ENCODE measurements at places on chromosomes 1 and 21.

DNA sequence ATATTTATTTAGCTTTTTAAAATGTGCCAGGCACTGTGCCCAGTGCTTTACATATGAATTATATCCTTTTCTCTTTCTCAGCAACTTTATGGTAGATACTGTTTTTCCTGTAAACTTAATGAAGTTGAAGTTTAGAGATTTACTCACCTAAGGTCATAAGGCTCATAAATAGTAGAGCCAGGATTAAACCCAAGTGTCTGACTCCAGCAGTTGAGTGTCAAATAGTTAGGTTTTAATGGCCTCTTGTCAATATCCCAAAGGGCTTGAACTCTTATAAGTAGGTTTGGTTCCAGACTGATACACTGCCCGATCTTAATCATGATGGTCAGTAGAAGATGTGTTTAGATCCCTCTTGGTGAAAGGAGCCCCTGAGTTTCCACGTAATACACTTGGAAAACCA, 37.8 kb downstream of the RABGAP1L start:
- DNase-seq = no peak

- no peak for DNase-seq
Observed at GRCh38 chr21:19553919-19554615, 1150.5 kb upstream of the TMPRSS15 start.

- DNase-seq = no peak
Observed at GRCh38 chr1:161089938-161090337, 580 bp upstream of the NECTIN4 start.

DNA sequence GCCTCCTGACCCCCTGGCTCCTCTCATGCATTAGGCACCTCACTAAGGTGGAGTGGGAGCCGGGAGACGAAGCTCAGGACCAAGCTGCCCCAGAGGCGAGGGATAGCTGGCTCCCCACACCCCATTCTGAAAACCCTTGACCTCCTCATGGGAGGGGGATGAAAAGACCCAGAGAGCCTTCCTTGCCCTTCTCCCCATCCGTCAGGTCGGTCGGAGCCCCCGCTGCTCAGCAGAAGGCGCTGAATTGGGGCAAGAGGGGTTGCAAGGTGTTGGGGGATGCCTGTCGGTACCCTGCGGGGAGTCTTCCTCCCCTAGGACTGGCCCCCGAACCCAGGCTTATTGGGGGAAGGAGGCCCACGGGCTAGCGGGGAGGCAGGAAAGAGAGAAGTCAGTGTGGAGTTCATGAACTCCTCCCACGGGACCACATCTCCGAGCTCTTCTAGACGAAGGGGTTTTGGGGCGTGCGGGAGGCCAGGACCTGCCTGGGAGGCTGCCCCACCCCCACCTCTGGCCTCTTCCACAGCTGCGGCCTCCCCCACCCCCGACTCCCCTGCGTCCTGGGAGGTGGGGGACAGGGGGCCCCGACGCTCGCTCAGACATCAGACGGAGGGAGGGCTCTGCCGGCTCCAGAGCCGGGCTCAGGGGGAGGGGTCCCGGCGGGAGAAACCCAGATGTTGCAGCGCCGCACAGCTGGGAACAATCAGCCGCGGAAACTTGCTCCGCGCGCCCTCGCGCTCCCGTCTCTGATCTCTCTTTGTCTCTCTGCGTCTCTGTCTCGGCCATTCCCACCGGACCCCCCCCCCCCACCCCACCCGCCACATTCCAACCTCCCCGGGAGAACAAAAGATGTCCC, 719 bp downstream of the MFAP2 start:
- DNase-seq = no peak

GRCh38 chr1:14298806-14299205, 299.7 kb upstream of the KAZN start:
- no peak for DNase-seq

DNA sequence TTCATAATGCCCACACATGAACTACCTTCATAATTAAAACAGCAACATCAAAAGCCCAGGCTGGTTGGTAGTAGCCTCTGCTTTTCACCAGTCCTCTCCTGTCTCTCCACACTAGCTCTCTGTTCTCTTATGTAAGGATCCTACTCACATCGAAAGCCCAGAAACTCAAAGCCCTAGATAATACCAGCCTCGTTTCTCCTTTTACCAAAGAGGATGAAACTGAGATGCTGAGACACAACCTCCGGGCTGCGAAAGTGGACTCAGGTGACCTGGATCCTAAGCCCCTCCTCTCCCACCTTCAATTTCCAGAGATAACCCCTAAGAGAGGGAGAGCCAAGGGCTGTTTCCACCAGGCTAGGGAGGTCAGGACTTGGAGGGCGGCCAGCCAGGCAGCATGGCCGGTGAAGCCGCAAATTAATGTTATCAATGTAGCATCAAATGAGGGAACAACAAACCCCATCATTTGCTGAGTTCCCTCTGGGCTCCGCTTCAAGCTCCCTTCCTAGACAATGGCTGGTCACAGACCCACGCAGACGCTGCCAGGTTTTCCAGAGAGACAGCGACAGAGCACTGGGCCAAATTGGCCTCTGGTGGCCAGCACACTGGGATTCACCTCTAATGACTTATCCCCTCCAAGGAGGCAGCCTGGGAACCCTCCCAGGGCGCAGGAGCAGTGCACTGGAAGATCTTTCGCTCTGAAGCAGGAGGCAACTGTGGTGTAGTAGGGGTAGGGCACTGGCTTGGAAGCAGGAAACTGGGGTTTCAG, 20.7 kb upstream of the STMN1 start:
- DNase-seq = no peak

DNA sequence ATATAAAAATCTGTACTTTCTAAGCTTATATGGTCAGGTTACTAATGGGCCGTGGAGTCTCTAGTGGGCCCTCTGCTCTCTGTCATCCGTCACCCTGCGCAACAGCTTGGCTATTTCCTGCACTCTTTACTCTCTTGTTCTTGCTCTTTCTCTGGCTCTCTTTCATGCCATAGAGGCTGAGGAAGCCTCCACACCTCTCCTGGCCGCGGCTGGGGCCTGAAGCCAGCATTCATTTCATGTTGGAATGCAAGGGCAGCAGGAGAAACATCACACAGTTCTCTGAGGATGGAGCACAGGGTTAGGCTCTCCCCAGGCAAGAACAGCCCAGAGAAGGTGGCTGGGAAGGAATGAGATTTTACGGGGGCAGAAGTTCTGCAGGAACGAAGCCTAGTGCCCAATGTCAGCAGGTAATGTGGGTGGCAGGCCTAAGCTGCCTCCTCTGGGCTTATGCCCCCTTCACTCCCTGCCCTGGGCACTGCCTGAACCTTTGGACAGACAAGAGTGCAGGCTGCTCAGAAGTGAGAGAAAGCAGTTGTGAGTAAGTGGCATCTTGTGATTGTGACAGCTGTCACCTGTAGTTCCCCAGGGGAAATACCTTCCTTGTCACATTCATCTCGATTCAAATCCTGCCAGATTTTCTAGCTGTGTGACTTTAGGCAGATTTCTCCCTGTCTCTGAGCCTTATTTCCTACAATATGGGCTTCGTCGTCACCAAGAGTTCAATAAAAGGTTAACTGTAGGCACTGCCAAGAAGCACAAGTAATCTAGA, 3.6 kb upstream of the FHAD1 start:
- DNase-seq = no peak

DNA sequence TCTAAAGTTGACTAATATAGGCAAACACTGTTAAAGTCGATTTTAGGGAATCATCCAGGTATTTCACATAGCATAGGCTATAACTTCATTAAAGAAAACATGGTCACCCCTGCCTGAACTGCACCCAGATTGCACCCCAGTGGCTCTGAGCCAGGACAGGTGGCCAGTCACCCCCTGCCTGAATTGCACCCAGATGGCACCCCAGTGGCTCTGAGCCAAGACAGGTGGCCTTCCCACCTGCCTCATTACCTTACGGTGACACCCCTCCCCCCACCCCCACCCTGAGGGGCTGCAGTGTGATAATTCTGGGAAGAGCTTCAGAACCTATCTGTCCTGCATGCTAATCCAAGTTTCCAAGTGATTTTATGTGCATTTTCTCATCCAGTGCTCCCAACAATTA, 78.9 kb downstream of the DSCAM start:
- DNase-seq = no peak

GRCh38 chr1:208068407-208068806, 157.5 kb upstream of the CD34 start:
- DNase-seq = no peak

DNA sequence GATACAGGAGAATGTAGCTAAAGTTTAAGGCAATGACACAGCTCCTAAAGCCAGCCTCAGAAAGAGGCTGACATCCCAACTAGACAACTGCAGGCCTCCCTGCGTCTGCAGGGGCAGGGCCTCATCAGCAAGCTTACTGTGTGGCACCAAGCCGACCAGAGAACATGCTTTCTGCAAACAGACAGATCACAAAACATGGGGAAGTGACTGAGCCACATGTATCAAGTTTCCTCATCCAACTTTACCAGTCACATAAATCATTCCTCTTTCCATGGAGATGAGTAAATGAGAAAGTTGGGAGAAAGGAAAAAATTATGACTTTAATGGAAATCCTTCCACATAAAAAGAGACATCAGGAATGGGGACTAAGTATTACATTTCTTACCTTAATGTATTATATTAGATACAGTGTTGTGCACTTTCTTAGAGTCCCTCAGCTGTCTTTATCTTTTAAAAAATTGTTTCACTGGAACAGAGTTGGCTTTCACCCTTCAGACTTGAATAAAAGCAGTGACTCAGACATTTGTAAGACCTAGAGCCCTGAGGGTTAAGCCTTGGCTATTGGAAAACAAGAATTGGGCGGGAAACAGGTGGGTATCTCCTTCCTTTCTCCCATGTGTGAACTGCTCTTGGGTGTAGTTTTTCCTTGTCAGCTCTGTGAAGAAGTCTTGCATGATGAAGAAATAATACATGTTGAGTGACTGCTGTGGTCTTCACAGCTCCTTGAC, 305.7 kb upstream of the SNX7 start:
- no peak for DNase-seq

- DNase-seq = no peak
Observed at GRCh38 chr1:200374569-200375295, 35.1 kb downstream of the ZNF281 start.

GRCh38 chr1:24745711-24746413, 615 bp downstream of the CLIC4 start:
- no peak for DNase-seq

GRCh38 chr1:212485913-212486618, 53.3 kb downstream of the NENF start:
- DNase-seq = no peak

GRCh38 chr1:167371030-167371429, 147.3 kb downstream of the CD247 start:
- no peak for DNase-seq

DNA sequence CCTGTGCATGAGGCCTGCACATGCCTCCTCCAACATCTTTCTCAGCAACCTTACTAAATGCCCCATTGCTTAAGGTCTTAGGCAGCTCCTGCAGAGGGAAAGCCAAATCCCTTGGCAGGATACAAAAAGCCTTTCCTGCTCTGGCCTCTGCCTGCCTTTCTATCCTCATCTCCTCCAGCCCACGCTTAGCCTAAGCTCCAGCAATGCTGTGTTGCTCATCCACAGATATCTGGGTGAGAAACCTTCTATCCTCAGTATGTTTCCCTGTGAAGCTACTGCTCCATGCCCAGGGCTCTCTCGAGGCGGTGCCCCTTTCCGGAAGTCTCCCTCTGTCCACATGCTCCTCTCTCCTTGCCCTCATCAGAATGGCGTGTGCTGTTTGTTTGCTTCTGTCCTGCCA, 37.0 kb upstream of the CCSAP start:
- DNase-seq = no peak

DNA sequence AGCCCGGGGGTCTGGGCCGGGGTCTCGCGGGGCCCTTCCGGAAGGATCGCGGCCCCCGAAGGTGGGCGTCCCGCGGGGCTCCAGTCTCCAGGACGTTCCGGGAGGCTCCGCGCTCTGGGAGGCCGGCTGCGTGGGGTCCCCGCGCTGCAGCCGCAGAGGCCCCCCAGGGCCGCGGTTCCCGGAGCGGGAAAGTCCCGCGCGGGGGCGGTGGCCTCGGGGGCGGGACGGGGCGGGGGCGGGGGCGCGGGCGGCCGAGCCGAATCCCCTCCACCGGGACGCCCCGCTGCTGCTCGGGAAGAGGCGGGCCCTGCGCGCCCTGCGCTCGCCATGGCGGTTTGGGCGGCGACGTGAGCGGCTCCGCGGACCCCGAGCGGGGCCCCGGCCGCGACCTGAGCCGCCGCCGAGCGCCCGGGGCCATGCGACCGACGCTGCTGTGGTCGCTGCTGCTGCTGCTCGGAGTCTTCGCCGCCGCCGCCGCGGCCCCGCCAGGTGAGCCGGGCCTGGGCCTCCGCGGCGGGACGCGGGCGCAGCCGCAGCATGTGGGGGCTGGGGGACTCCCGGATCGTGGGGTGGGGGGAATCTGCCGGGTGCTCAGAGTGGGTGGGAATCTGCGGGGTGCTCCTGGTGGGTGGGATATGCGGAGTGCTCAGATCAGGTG, at the start of gene IFNGR2:
IFNGR2 (plus strand) TSS at position 286 of the 658 bp plus-strand sequence; CDS start at position 417, 131 bp downstream.
- DNase-seq = peak; percentile 70

GRCh38 chr1:65027666-65028358, 61.5 kb upstream of the JAK1 start:
- DNase-seq = no peak

DNA sequence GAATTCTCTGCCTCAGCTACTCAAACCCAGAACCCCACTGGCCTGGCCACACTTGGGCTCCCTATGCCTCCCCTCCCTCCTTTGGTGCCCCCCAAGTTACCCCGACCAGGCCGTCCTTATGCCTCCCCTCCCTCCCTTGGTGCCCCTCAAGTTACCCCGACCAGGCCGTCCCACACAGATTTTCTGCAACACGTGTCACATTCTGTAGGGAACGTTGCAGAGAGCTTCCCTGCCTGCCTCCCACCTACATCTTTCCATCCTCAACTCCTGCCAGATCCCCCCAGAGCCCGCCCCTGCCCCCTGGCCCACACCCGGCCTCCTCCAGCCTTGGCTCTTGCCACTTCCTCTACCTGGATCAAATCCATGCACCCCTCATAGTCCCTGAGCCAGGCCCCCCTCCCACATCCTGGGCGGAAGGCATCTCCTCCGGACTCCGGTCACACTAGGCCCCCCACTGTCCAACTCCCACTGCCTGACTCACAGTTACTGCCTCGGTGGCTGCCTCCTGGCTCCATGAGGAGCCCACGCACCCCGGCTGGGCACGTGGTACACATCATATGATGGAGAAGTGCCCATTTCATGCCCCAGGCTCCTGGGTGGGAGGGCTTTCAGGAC, 41.2 kb downstream of the KCNAB2 start:
- no peak for DNase-seq

DNA sequence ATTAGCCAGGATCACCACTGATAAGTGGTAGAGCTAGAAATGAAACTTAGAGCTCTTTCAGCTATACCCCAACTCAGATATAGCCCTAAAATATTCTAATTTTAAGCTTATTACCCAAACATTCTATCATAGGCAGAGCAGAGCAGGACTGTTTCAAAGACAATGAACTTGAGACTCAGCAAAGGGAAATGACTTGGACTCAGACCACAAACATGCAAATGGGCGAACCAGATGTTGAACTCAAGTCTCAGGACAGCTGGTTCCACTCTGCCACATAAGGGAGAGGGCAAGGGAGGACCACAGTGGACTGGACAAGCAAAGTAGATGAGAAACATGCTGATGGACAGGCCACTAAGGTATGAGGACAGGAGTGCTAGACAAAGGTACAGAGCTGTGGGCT, 315.3 kb downstream of the OMA1 start:
- no peak for DNase-seq

Measured in frontal cortex (tissue), 4 donors.